ENCODE measurements at places on chromosomes 2 and 18.

DNA sequence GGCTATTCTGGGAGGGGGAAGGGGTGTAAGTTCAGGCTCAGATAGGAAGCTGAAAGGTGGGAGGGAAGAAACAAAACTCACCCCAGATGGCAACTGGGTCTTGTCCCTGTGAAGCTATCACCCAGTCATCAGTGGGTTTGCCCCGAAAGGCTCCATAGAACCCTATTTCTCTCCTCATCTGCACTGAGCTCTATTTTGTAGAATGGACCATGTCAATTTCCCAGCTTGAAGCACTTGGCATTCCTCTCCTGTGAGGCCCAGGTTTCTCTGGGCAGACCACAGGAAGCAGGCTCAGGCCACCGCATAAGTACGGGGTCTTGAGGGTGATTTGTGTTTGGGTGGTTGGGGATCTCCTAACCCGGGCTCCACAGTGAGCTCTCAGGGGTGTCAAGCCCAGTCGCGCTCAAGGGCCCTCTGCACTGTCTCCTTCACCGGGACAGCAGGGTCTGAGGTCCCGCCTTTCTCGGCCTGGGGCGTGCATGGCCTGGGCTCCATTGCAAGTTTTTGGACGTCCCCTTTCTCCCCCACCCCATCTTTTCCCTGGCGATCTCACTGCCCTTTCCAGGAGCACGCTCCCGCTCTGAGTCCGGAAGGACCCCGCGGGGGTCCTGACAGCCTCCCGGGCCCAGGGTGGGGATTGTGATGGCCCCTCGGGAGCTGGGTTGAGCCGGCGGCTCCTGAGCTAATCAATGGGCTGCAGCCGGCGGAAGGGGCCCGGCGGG lies 27.3 kb upstream of the NOTO start:
- no peak for DNase-seq

GRCh38 chr2:127644066-127645025 lies 1.6 kb upstream of the GPR17 start:
- no peak for DNase-seq

GRCh38 chr2:133360882-133361281 lies 207.4 kb downstream of the NCKAP5 start:
- DNase-seq: no peak

- DNase-seq: peak; percentile 26
Measured at GRCh38 chr2:206989311-206989710, 50.0 kb downstream of the CPO start.

DNA sequence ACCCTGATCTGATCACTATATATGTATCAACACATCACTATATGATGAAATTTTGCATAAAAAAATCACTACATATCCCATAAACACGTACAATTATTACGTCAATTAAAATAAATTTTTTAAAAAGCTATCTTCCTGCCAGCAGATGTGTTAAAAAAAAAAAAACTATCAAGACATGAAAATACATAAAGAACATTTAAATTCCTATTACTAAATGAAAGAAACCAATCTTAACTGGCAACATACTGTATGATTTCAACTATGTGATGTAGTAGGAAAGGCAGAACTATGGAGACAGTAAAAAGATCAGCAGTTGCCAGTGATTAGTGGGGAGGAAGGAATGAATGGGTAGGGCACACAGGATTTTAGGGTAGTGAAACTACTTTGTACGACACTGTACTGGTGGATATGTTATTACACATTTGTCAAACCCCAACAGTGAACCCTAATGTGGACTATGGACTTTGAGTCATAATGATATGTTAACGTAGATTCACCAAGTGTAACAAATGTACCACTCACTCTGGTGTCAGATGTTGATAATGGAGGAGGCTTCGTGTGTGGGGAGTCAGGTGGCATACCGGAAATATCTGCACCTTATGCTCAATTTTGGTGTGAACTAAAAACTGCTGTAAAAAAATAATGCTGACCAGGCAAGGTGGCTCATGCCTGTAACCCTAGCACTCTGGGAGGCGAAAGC lies 27.4 kb downstream of the USP34 start:
- DNase-seq: no peak

- DNase-seq: no peak
Measured at GRCh38 chr18:12774982-12775381, 72.1 kb downstream of the PSMG2 start.

- DNase-seq: no peak
Measured at GRCh38 chr2:4725618-4726017, 966.6 kb upstream of the SOX11 start.

GRCh38 chr18:6729247-6730091 lies at the start of gene ARHGAP28:
Gene ARHGAP28 (plus strand): TSS chr18:6729716. CDS start chr18:6729822, 106 bp downstream.
- DNase-seq: no peak

DNA sequence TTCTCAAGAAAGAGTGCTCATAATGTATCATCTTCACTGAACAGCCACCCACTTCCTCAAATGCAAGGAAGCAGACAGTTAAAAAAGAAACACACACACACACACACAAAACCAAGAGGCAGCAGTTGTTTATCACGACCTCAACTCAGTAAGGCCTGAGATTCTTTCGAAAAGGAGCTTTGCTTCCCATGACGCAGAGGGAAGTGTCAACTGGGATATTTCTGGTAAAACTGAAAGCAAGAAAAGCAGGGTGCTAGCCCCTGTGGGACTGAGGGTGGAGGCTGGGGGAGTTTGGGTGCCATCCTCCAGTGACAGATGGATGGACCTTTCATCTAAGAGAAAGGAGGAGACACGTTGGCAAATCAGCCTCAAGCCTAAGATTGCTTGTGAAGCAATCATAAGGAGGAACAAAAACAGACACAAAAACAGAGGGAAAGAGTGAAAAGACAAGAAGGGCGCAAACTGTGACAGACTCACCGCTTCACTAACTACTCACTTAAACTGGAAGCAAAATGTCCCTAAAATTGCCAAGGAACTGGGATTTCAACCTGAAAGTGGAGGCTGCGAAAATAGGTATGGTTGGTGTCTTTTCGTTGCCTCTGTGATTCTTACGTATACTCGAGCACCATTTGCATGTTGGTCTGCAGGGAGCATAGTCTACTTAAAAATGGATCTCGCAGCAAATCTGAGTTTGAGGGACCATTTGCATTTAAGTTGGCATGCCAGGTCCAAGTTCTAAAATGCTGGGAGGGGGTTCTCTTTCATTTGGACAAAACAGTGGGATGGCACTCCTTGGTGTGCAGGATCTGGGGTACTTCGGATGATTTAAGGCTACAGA lies at the start of gene ARHGAP25:
Gene ARHGAP25, plus strand, starts transcription at position 124 of the 838 bp plus-strand sequence. Its CDS starts 389 bp downstream, at position 513.
- no peak for DNase-seq

Data from hematopoietic multipotent progenitor cell treated with erythropoietin and hydrocortisone succinate and interleukin-3 and kit ligand, for 15 days (in vitro differentiated cells).